ENCODE measurements at places on chromosomes 16 and 17. TPM values are rescaled to one million over a fixed set of nuclear protein-coding genes. Genes with fewer than 3 reads are reported as not detected.

CRISPLD2 gene
- 245 TPM for total RNA-seq

ABCC3 gene
- total RNA-seq = 2.9 TPM

PLLP gene
- 3.6 TPM for total RNA-seq

P2RX5 gene
- total RNA-seq = 1.5 TPM

TBX21 gene
- 0.63 TPM for total RNA-seq

GPR179 gene
- not detected for total RNA-seq

GAST gene
- total RNA-seq = not detected

FAM20A gene
- 21.2 TPM for total RNA-seq

AOC2 gene
- total RNA-seq = 1.2 TPM

ABCA6 gene
- total RNA-seq = 48.9 TPM

PRR29 gene
- 0.23 TPM for total RNA-seq

CARD14 gene
- total RNA-seq = 0.23 TPM

VPS9D1 gene
- 10.2 TPM for total RNA-seq

KCNJ16 gene
- total RNA-seq = 0.83 TPM

GPRC5C gene
- 23.6 TPM for total RNA-seq

PDILT gene
- not detected for total RNA-seq

PRR35 gene
- not detected for total RNA-seq

IRX5 gene
- not detected for total RNA-seq

CCL8 gene
- total RNA-seq = not detected

CDC42EP4 gene
- total RNA-seq = 48.6 TPM

TPSD1 gene
- total RNA-seq = 1.7 TPM

CLEC19A gene
- not detected for total RNA-seq

ALOX15 gene
- total RNA-seq = not detected

C17orf50 gene
- not detected for total RNA-seq

TLCD3B gene
- not detected for total RNA-seq
